Cerebellar nuclear complex (tissue), 1 donor: ENCODE measurements at places on chromosomes 7 and 10.

DNA sequence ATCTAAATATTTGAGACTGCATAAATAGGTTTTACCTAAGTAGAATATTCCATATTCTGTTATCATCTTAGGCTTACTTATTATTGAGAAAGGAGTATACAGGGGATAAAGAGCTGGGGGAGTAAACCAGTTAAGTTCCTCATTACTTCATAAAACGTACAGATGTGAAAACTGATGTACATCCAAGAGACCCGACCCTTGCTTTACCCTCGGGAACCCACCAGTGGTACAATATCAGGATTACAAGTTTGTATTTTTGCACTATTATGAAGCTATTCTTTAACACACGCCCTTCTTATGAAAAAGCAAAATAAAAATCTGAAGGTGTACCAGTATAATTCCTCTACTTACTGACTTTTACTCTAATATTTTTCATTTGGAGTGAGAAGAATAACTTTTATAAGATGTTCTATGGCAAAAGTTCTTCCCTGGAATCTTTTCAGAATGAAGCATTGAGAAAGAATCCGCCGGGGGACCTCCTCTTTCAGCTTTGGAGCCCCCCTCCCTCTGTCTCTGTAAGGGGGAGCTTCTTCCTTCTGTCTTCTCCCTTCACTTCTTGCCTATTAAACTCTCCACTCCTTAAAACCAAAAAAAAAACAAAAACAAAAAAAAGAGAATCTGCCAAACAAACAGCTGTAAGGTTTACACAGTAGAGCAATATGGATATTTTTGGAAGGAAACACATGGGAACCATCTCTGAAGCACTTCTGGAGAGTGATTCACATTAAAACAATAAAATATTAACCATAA is 550.0 kb downstream of the TNS3 start:
- DNase-seq, result no peak

- no peak for DNase-seq
Observed at GRCh38 chr7:155846936-155847335, 34.7 kb upstream of the SHH start.

- no peak for DNase-seq
Observed at GRCh38 chr10:48457949-48458661, 146.8 kb downstream of the ARHGAP22 start.

DNA sequence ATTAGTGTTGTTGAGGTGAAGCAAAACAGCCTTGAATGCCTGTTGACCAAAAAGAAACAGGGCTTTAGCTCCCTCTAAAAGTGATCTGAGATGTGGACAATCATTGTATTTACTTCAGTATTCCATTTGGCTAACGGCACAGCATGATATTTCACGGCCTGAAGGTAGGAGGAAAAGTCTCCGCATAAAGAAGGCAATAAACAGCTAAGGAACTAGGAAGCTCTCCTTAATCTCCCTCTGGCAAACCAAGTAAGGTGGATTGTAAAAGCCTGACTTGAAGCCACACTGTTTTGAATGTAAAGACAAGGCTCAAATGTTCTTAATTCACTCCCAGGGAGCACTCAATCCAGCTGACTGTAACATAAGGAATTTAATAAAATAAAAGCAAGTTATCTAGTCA is 160.0 kb upstream of the ZNF804B start:
- no peak for DNase-seq

GRCh38 chr7:155456738-155457543 is 988 bp upstream of the EN2 start:
- DNase-seq, result peak; percentile 85

DNA sequence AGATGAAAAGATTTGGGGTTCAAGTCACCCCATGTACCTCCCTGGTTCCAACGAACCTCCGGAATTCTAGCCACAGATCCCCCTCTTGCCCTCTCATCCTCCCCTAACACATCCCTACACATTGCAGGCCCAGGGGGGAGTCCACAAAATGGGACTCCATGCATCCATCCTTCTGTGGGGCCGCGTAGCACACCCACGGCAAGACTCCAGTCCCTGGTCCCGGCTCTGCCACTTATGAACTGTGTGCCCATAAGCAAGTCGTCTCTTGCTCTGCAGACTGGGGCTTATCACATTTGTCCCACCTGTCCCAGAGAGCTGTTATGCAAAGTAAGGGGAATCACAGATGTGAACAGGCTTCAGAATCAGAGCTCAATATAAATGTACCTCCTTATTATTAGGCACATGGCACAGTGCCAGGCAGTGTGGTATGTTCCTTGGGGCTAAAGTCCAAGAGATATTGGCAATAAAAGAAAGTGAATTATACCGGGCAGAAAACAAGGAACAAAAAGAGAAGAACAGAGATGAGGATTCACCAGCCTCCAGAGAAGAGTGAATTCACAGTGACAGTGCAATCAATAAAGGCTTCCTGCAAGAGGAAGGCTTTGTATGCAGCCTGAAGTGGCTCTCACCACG is 73.9 kb downstream of the KCNMA1 start:
- no peak for DNase-seq

DNA sequence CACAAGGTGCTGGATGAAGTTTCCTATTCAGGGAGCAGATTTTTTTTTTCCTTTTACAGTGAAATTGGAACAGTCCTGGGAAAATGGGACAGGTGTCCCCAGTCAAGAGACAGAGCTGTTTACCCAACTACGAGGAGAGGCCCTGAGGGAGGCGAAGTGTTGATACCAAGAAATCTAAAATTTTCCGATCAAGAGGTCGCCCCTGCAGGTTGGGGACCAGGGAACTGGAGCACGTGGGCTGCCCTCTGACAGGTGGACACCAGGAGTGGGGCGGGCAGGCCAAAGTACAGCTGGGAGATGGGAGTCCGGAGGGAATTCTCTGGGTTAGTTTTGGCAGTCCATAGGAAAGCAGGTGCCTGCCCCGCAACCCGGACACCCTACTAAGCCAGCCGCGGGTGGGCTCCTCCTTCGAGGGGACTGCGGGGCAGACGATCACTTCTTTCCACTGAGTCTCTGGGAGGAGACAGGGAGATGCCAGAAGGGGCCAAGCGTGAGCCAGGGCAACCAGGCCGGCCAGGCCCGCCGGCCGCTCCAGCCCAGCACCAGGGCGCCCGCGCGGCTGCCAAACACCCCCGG is 965 bp upstream of the CAMK1D start:
- no peak for DNase-seq

DNA sequence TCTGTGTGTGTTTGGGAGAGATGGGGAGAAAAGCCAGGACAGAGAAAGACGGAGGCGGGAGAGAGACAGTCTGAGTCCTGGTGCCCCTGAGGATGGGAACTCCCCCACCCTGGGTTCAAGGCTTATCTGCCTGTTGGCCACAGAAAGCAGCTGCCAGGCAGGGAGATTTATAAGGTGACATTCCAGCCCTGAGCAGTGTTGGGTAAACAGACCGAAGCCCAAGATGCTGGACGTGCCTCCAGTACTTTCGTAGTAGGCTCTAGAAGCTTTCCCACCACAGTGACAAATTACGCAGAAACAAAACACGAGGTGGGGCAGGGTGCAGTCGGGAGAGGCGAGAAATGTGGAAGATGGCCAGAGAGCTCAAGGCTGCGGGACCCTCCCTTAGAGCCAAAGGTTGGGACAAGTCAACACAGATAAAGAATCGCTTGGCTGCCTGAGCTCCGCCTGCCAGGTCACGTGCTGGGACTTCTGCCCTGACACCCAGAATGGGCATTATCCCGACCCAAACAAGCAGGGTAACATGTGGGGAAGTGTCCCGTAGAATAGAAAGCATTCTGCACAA is 41.1 kb downstream of the CCDC3 start:
- DNase-seq, result no peak

GRCh38 chr10:83190614-83191013 is 948.7 kb upstream of the GHITM start:
- no peak for DNase-seq

- DNase-seq, result no peak
Observed at GRCh38 chr7:84204655-84205054, 10.1 kb upstream of the SEMA3A start.

GRCh38 chr10:13000431-13000830 is 1.1 kb downstream of the CCDC3 start:
- DNase-seq, result no peak

DNA sequence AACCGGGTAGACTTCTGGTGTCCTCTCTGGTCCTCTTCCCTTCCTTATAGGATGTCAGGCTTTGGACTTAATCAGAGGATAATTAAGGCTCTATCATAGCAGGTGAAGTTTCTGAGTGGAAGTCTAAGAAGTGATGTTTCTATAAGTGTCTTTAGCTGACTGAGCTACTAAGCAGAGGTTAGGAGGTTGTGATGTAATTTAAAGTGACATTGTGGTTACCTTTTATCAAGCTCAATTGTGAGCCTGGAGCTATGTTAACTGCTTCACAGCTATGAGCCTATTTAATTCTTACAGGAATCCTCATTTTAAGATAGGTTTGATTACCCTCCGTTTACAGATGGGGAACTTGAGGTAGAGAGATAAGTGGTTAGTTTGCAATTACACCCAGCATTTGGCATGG is 365.1 kb downstream of the AUTS2 start:
- no peak for DNase-seq

- peak; percentile 32 for DNase-seq
Observed at GRCh38 chr10:58334817-58335305, at the start of gene UBE2D1. Gene UBE2D1, plus strand, starts transcription at chr10:58335006. Its CDS starts 196 bp downstream, at chr10:58335202.

GRCh38 chr10:107516349-107516748 is 351.8 kb upstream of the SORCS1 start:
- no peak for DNase-seq

- no peak for DNase-seq
Observed at GRCh38 chr10:69692267-69692666, 62.2 kb downstream of the FAM241B start.

DNA sequence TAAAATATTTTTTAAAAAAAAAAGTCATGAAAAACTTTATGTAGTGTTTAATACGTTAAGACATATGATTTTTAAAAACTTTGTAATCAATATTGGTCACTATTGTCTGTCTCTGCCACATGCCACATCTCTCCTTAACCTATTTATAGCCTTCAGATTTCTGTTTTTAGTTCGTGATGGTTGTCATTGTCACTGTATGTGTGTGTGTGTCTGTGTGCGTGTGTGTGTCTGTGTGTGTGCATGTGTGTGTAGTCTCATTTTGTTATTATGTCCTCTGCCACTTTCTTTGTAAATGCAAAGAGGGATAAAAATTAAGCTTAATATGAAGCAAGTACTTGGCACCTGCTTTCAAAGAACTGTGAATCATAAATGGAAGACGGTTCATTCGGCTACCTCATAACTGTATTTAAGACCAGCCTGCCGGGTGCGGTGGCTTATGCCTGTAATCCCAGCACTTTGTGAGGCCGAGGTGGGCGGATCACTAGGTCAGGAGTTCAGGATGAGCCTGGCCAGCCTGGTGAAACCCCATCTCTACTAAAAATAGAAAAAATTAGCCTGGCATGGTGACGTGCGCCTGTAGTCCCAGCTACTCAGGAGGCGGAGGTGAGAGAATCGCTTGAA is 354.0 kb downstream of the ARL4A start:
- DNase-seq, result no peak

- no peak for DNase-seq
Observed at GRCh38 chr10:48802611-48803071, 118.0 kb downstream of the WDFY4 start.

DNA sequence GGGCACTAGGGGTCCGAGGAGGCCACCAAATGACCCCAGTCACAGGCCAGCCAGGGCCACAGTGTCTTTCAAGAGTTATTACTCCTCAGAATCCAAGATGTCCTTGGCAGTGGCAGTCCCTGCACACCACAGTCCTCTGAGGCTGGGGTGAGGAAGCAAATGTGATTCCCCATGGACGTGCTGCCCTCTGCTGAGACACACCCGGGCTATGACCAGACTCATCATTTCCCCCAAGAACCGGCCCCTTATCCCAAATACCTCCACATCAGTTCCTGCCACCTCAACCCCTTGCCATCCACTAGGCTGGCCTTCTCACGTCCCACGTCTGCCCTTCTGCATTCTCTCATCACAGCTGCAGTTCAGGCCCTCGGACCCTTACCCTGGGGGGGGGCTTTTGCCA is 5.0 kb downstream of the PRKAG2 start:
- no peak for DNase-seq

- no peak for DNase-seq
Observed at GRCh38 chr10:116110736-116111135, 162.3 kb downstream of the GFRA1 start.

- no peak for DNase-seq
Observed at GRCh38 chr10:118698421-118698820, 56.3 kb downstream of the CACUL1 start.

GRCh38 chr7:37901236-37901827 is 15.3 kb downstream of the SFRP4 start:
- no peak for DNase-seq

- peak; percentile 87 for DNase-seq
Observed at GRCh38 chr7:34190299-34190698, 285.0 kb downstream of the BMPER start.

DNA sequence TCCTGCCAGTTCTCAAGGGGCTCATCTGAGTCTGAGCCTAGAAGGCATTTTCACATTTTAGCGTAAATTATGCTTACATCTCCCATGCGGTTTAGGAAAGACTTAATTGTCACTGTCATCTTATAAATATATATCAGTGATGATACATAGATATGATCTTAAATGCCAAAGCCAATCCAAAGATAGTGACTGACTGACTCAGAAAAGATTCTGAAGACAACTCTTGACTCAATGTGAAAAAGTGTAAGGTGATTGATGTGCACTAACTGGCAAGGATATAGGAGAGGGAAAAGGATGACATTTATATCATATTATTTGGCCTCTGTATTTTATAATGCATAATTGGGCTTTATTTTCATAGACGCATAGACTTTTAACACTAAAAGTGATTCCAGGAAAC is 84.9 kb upstream of the LRRN3 start:
- no peak for DNase-seq

GRCh38 chr10:101776161-101776817 is 375 bp upstream of the FGF8 start:
- DNase-seq, result no peak
